ENCODE measurements at places on chromosomes 7 and 10.

- DNase-seq = no peak
Observed at GRCh38 chr7:28400838-28401360, 11.4 kb upstream of the CREB5 start.

- DNase-seq = no peak
Observed at GRCh38 chr10:74816824-74817498, 9.4 kb upstream of the KAT6B start.

- DNase-seq = no peak
Observed at GRCh38 chr7:95190515-95190914, 133.8 kb downstream of the PON1 start.

GRCh38 chr10:120406376-120406775 is 50.7 kb upstream of the PLPP4 start:
- no peak for DNase-seq

GRCh38 chr7:31493714-31494181 is 20.1 kb upstream of the ITPRID1 start:
- DNase-seq = no peak

DNA sequence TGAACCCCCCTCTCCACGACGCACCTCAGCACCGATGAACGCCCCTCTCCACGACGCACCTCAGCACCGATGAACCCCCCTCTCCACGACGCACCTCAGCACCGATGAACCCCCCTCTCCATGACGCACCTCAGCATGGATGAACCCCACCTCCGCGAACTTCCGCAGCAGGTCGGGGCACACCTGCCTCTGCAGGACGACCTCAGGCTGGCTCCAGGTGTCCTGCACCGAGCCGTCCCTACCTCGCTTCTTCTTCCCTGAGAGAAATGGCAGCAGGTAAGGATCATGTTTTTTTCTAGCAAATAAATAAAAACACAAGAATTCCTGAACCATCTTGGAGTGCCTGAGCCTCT is 24.1 kb downstream of the CFAP46 start:
- no peak for DNase-seq

- DNase-seq = no peak
Observed at GRCh38 chr7:42959549-42959948, 27.4 kb downstream of the MRPL32 start.

Data from activated effector memory CD4-positive, alpha-beta T cell treated with anti-CD3 and anti-CD28 coated beads, Interleukin-2, amount 50 U/mL, for 16 hours (primary cell).